PC-3 (cell line): ENCODE measurements at places on chromosomes 13 and 19.

GRCh38 chr19:43420954-43421353 lies 6.3 kb downstream of the TEX101 start:
- DNase-seq, result no peak

GRCh38 chr13:108257248-108257647 lies 12.3 kb upstream of the TNFSF13B start:
- no peak for DNase-seq

GRCh38 chr19:42069619-42070351 lies at the start of gene GRIK5:
TSS of gene GRIK5 (minus strand) at chr19:42070206. CDS start at chr19:42065770, 4,436 bp downstream.
- DNase-seq, result no peak

GRCh38 chr13:32829269-32829668 lies 187.0 kb upstream of the KL start:
- peak; percentile 12 for DNase-seq

GRCh38 chr19:48102870-48103751 lies 7.5 kb downstream of the PLA2G4C start:
- DNase-seq, result peak; percentile 59

DNA sequence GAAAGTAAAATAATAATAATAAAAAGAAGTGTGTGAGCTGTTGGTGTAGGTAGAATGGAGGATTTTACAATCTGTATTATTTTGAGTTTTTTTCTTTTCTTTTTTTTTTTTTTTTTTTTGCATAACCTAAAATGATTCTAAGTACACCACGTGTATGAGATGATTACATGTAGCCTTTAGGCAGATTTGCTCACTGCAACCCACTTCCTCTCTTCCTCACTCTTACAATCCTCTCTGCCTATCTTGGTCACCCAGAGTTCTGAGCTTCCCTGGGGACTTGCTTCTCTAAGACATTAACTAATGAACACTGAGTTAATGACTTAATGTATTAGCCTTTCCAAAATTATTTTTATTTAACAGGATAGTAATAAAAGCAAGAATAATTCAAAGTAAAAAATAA lies 1169.6 kb downstream of the EFNB2 start:
- DNase-seq, result no peak

GRCh38 chr13:48715977-48716376 lies 62.2 kb downstream of the CYSLTR2 start:
- DNase-seq, result no peak

DNA sequence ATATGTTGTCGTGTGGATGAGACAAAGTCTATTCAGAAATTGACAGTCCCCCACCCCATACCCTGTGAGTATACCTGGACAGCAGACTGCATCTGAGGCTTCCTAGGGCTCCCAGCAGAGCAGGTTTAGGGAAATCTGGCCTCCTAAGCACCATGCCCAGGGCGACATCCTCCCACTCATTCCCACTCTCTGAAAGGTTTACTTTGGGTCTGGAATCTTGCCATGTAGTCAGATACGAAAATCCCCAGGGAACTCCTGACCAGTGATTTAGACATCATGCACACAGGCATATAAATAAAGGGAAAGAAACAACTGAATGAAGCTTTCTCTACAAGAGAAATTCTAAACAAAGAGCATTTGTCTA lies 717 bp upstream of the NALCN start:
- peak; percentile 91 for DNase-seq

DNA sequence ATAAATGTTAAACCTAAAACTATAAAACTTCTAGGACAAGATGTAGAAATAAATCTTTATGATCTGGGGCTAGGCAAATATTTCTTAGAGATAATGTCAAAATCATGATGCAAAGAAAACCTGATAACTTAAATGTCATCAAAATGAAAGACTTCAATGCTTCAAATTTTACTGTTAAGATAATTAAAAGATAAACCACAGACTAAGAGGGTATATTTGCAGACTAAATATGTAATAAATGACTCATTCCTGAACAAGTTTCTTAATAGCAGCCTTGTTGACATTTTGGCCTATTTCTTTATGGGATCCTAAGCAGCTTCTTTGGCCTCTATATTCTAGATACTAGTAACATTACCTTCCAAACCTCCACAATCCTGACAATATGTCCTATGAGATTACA lies 2878.3 kb upstream of the PCDH20 start:
- DNase-seq, result peak; percentile 62

DNA sequence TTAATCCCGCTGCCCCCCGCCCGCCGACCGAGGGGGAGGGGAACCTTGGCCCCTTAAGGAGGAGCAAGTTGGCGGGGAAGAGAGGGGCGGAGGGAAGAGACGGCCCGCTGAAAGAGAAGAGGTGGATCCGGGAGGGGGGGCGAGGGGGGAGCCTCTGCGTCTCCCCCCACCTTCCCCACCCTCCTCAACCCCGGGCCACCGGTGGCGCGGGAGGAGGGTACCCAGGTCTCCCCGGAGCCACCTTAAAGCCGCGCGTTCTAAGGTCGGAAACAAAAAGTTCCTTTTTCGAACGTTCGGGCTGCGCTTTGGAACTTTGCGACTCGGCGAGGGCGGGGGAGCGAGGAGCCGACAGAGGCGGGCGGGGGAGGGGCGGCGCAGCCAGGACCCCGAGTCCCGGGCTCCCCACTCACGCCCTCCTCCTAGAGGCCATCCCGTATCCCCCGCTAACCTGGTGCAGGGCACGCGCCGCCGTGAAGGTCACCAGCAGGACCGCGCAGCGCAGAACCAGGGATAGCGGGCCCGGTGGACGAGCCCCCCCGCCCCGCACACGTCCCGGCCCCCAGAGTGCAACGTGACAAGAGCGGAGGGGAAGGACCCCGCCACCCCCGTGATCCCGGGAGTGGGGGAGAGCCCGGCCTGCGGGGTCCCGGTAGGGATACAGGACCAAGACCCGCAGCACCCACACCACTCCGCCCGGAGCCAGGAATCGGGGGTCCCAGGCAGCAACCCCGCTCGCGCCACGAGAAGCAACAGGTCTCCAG lies 659 bp downstream of the ERF start:
- DNase-seq, result peak; percentile 48

- DNase-seq, result no peak
Observed at GRCh38 chr19:28307487-28307886, 905.5 kb downstream of the UQCRFS1 start.

- DNase-seq, result peak; percentile 38
Observed at GRCh38 chr19:18436671-18437490, 1.1 kb downstream of the ISYNA1 start.
